ENCODE measurements at places on chromosomes 4 and X.
A peak's percentile ranks its signal among the peaks of the same experiment; 100 is the strongest.

DNA sequence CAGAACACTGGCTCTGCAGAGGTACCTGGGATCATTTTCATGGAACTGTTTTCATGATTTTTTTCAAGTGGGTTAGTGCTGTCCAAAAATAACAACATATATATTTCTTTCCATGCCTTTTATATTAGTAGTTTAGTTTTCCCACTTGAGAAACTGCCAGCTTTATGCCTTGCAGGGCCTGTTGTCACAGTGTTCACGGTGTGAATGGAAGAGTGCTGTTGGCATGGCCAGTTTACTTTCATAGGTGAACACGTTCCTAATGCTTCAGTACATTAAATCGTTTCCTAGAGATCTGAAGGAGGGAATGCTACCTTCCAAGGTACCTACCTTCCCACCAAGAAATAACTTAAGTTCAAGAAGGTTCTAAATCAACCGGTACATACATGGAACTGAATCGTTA, 12.6 kb downstream of the DOCK11 start:
- DNase-seq: no peak

DNA sequence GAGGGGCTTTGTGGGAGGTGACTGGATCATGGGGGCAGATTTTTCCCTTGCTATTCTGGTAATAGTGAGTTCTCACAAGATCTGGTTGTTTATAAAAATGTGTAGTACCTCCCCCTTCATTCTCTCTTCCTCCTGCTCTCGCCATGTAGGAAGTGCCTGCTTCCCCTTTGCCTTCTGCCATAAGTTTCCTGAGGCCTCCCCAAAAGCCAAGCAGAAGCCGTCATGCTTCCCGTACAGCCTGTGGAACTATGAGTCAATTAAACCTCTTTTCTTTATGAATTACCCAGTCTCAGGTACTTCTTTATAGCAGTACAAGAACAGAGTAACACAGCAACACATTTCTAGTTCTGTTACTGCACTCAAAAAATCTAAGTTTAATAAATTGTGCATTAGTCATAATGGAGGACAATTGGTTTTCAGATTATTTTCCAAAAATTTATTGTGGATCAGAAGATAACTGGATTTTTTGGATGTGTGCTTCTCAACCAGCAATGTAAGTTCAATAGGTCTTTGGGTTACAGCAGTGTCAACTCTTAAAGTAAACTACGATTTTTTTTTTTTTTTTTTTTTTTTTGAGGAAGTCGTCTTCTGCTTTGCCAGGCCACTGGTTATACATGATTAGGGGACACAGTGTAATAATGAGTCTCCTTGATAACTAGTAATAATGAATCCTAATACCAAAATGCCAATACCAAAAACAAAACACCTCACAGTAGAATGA, 69.9 kb downstream of the CHIC2 start:
- DNase-seq: no peak

- DNase-seq: no peak
Measured at GRCh38 chr4:21722157-21722839, 226.3 kb downstream of the KCNIP4 start.

DNA sequence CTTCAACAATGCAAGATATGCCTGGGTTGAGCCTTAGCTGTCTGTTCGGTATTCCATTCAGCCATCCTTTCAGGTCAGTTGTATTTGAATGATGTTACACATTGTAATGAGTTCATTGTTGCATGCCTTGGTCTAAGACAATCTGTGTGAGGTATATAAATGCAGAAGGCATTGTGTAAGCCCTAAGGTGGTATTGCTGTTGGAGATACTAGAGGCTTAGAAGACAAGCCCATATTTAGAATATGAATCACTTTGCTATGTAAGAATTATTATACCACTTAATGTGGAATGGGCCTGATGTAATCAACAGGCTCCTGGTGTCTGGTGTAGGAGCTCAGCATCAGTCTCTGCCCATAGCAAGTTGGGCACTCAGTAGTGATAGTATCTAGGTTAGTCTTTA, 473.4 kb upstream of the GNPDA2 start:
- no peak for DNase-seq

DNA sequence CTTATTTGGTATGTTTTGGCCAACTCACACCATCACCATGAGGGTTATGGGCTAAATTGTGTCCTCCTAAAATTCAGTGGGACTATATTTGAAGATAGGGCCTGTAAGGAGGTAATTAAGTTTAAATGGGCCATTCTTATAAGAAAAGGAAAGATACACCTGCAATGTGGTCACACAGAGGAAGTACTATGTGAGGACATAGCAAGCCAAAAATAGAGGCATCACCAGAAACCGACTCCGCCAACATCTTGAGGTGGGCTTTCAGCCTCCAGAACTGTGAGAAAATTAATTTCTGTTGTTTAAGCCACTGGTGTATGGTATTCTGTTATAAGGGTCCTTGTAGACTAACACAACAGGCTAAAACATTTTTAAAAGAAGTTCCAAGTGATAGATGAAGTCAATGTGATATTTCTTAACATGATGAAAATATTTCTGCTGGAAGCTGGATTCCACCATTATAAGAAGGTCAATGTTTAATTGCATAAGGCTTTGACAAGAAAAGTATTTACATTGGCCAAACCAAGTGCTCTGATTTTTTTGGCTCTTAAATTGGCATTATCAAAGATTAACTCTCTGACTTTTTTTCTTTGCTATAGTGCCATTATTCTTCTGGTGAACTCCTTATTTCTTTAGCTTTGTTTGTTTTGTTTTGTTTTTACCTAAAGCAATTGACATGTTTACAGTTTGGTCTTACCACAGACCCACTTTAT, 540.9 kb downstream of the PPARGC1A start:
- no peak for DNase-seq

DNA sequence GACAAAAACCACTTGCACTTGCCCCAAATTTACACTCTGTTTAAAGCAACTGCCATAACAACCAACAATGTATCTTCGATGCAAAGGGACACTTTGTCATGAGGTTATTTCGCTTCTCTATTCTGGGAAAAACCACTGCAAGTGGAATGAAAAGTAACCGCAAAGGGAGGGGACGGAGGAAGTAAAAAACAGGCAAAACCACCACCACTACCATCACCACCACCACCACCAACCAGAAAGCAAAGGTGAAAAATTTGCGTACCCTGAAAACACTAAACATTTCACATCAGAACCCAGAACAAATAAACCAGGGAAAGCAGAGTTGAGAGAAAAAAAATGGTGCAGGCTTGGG, 1.2 kb upstream of the N4BP2 start:
- DNase-seq: peak; percentile 64

GRCh38 chr4:167826281-167826680, 266.1 kb upstream of the ANXA10 start:
- peak; percentile 45 for DNase-seq

DNA sequence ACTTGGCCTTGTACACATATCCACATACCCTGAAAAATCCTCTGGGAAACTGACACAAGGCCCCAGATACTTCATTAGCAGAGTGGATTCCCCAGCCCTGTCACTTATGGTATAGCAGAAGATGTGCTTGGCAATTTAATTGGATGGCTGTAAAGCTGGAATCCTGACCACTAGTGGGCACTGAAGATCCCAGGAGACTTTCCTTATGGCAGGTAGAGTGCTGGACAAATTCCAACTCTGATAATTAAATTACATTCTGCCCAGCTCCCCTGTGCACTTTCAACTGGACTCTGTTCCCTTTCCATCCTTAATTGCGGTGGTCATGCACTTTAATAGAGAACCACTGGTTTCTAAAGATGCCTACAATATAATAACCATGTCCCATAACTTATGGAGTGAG, 119.8 kb downstream of the DCK start:
- DNase-seq: no peak

DNA sequence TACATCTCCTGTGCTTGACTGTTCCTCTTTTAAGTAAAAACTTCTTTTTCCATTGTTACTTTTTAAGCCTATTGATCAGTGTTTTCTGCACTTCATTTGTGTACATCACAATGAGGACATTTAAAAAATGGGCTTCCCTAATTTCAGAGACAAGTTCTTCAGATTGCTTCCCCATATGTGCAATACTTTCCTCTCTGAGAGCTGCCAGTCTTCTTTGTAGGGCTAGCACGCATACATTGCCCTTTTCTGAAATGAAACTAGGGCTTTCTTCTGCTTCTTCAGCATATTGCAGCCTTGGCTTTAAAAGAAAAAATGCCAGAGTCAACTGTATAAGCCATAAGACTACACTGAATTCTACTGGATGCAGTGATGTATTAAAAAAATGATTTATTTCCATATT, 37.8 kb downstream of the FAT4 start:
- DNase-seq: no peak

DNA sequence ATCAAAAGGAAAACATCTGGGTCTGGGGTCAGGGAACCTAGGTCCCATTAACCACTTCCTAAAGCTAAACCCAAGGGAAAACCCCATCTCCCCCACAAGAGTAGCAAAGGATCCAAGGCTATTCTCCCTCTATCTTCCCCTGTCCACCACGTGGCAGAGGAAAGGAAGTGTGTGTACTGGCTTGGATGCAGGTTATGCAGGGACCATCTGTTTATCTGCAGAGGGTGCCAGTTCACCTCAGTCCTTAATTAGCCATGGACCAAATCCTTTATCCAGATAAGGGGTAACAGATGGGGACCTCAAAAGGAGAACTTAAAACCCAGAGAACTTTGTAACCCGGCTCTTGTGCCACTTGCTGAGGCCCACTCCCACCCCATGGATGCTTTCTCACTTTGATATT, 135.3 kb downstream of the ZNF518B start:
- no peak for DNase-seq

DNA sequence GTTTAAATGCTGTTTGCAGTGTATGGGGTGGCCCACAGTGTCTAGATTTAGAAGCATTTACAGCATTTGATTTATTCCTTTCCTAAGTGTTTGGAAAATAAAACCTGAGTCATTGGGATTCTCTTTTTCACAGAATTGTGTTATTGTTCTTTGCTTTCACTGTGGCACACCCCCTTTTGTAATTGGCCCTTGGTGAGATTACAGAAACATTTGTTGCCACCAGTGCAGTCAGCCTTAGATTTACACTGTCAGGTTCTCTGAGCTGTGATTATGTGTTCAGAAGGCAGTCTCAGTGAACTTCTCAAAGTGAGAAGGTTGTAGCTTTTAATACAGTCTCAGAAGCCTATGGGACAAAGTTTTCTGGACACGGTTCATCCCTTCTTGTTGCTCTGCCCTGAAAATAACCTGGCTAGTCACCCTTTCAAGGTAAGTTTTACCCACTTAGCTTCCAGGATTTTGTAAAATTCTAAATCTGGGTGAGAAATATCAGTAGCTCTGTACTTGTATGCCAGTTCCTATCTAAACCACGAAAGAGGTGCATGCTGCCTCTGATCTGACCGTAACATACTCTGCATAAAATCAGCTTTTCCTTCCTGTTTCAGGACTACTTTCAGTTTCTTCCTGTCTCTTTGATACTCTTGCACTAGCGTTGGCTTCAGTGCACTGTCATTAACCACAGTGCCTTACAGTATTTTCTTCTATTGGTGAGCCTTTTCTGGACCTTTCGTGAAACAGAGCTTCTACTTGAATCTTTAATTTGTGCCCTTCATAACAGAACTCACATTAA, 12.6 kb downstream of the RUFY3 start:
- DNase-seq: peak; percentile 27

DNA sequence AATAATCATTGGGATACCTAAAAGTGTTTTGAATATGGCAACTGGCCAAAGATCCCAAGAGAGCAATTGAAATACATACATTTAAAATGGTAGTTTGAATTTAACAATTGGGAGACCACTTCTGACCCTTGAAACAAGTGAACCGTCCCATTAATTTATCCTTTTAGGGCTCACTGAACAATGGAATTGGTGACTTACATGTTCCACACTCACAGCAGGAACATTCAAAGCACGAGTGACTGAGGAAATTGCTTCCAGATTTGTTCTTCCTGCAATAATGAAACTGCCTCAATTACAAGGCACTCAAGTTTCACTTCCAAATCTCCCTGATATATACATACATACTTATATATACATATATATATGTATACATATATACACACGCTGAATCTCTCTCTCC, 20.6 kb downstream of the SLC39A8 start:
- DNase-seq: peak; percentile 6

DNA sequence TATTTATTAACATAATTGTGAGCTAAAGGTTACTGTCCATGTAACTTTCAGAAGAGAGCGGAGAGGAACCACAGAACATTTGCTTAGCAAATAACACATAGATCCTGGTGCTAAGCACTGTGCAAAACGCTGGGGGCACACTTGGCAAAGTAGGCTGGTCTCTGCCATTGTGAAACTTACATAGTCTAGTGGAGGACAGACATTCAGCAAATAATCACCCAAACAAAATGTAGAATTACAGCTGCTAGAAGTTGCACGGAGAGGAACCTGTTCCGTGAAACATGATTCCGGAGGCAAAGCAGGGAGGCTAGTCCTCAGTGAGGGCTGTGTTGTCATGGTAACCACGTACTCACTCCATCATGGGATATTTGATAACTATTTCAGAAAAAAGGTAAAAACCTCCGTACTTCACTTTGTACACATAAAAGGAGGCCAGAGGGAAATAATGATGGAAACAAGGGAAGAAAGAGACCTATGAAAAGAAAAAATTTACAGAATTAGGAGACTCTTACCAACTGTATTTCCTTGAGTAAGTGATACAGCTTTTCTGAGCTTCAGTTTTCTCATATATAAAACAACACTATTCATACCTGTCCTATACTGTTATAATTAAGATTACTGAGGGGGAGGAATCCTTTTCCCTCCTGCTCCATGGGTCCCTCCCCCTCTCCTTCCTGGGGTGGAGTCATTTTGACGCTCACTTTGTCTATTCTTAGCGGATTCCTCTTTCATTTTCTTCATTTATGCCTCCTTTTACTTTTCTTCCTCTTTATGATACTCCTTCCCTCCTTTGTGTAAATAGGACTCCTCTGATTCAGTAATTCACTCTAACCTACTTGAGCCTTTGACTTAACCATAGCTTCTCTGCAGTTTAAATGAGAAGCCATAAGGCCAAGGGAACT, 825 bp upstream of the RASGEF1B start:
- peak; percentile 17 for DNase-seq

- no peak for DNase-seq
Measured at GRCh38 chrX:77440330-77440729, 6.9 kb upstream of the FGF16 start.

DNA sequence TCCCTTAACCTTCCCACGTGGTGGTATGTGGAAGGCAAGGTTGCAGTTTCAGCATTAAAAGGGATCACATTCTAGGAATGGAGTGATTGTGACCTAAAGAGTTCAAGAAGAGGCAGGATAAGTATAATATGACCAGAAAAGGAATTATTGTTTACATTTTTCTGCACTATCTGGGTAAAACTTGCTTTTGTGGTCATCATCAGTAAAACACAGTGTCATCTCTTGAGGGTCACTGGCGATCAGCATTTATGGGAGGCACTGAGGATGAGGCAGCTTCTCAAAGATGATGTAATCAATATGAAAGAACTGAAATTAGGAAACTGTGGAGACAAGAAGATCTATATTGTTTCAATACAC, 88.7 kb downstream of the CFAP299 start:
- no peak for DNase-seq

DNA sequence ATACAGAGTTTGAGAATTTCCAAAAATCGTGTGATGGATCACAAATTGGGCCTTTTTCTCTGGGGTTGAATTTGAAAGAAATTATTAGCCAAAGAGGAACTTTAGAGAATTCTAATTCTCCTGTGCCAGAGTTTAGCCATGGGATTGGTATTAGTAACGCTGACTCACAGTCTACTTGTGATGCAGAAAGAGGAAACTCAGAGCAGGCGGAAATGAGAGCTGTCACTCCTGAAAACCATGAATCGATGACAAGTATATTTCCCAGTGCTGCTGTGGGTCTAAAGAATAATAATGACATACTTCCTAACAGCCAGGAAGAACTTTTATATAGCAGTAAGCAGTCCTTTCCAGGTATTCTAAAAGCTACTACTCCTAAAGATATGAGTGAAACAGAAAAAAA, 64.9 kb downstream of the N4BP2 start:
- DNase-seq: peak; percentile 85

GRCh38 chr4:107747748-107748486, 27.9 kb upstream of the PAPSS1 start:
- DNase-seq: no peak

Measured in fibroblast of skin of right biceps (primary cell).